ENCODE measurements at places on chromosomes 4 and X.

GRCh38 chr4:141656031-141656430, 19.6 kb downstream of the IL15 start:
- no peak for DNase-seq

- DNase-seq: no peak
Measured at GRCh38 chr4:127113844-127114362, 518.9 kb upstream of the INTU start.

DNA sequence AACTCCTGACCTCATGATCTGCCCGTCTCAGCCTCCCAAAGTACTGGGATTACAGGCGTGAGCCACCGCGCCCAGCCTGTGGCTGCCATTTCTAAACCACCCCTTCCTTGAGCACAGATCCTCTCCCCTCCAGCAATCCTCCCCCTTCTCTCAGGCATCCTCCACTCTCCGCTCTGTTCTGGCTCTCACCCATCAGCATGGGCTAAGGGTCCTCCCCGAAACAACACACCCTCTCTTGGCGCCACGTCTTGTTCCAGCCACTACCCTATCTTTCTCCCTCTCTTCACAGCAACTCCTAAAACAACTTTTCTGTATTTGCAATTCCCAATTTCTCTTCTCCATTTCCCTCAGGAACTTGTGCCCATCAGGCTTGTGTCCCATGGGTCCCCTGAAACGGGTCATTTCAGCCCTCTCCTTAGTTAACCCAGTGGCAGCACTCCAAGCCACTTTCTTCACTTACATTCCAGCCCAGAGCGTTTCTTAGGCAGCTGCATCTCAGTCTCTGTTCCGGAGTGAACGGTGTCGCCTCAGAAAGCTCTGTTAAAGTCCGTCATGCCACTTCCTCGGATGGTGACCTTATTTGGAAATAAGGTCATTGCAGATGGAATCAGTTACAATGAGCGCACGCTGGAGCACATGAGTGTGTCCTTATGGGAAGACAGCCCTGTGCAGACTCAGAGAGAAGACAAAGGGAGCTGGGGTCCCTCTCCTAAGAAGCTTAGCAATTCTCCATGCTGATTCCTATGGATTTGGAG, 28.3 kb upstream of the CLDN24 start:
- DNase-seq: no peak

- DNase-seq: peak; percentile 15
Measured at GRCh38 chrX:830532-830931, 199.9 kb downstream of the SHOX start.

DNA sequence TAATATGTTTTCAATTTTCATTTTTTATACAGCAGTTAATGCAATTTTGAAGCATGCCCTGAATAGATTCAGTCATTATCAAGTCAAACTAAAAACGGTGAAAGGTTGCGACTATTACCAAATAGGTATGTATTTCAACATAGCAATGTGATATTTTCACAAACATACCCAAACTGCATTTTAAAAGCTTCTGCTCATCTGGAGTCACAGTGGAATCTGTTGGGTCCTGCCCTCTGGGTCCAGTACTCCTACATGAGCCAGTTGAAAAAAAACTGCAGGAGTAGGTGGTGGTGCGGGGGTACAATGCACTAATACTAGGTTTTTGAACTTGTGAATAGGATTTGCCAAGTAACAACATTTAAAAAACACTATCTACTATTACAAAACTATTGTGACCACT, 938 bp downstream of the GPR34 start:
- no peak for DNase-seq

DNA sequence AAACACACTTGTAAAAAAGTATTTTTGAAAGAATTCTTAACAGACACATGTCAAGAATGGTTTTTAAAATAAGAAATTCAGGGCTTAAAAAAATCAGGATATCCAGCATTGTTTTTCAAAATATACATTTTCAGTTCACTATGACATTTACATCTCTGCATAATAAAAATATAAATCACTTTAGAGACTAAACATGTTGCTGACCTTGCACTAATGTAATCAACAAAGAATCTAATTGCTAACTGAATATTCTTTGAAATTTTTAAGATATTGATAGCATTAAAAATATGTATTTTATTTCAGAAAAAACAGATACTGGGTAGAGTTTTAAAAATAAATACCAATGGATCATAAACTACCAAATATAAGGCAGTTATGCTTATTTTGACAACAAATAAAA, 26.4 kb downstream of the RPS6KA6 start:
- no peak for DNase-seq

GRCh38 chr4:127832585-127832984, 48.1 kb upstream of the PLK4 start:
- no peak for DNase-seq

Data from hematopoietic multipotent progenitor cell treated with erythropoietin and hydrocortisone succinate and interleukin-3 and kit ligand, for 4 days (in vitro differentiated cells).